Activated CD4-positive, alpha-beta memory T cell treated with anti-CD3 and anti-CD28 coated beads for 36 hours (primary cell): ENCODE measurements at places on chromosomes 13 and 19. TPM values are rescaled to one million over a fixed set of nuclear protein-coding genes. Genes with fewer than 3 reads are reported as not detected.

GRCh38 chr19:46718934-46719622, 2.2 kb upstream of the PRKD2 start:
- no peak overlapping the region for H3K4me3 ChIP-seq
- peaks cover 32% of the 10 kb centered on the region for H3K4me1 ChIP-seq
- DNase-seq = no peak
- H3K27ac ChIP-seq = peak overlapping the region; percentile 14
- H3K36me3 ChIP-seq = peaks cover 26% of the 10 kb centered on the region

The NCCRP1 gene
- total RNA-seq = not detected

The SPATA13 gene
- total RNA-seq = 50.8 TPM

The ZNF584 gene
- 8.3 TPM for total RNA-seq

- no peaks in the 10 kb centered on the region for H3K4me1 ChIP-seq
- peaks cover 3% of the 10 kb centered on the region for H3K27me3 ChIP-seq
- no peak overlapping the region for H3K4me3 ChIP-seq
- no peak overlapping the region for H3K27ac ChIP-seq
- H3K36me3 ChIP-seq = no peaks in the 10 kb centered on the region
Observed at GRCh38 chr13:42628666-42629065, 54.7 kb downstream of the TNFSF11 start.

The AMER2 gene
- total RNA-seq = not detected

DNA sequence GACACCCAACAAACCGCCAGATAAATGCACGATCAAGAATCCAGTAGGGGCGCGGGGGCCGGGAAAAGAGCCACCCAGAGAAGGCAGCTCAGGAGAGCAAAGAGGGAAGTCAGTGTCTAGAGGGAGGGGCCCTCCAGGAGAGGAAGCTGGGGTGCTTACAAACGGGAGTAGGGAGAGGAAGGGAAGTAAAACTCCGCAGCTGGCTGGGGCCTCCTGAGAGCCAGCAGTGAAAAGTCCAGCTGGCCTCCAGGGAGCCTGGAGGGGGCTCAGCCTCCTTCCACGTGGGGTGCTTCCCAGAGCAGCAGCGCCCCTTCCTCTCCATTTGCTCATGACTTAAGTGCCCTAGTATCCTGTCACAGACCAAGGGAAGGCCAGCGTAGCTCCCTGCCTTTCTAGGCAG, 51.8 kb downstream of the TMED1 start:
- peaks cover 51% of the 10 kb centered on the region for H3K36me3 ChIP-seq
- H3K4me3 ChIP-seq = no peak overlapping the region
- H3K27me3 ChIP-seq = no peaks in the 10 kb centered on the region

- H3K4me1 ChIP-seq = no peaks in the 10 kb centered on the region
- H3K27ac ChIP-seq = no peak overlapping the region
- DNase-seq = peak; percentile 8
- H3K27me3 ChIP-seq = no peaks in the 10 kb centered on the region
- no peaks in the 10 kb centered on the region for H3K36me3 ChIP-seq
- no peak overlapping the region for H3K4me3 ChIP-seq
Observed at GRCh38 chr13:66994097-66994496, 236.0 kb downstream of the PCDH9 start.

- H3K4me3 ChIP-seq = no peak overlapping the region
- DNase-seq = no peak
- peaks cover 20% of the 10 kb centered on the region for H3K27me3 ChIP-seq
- H3K27ac ChIP-seq = no peak overlapping the region
Observed at GRCh38 chr19:13025819-13026456, 30.7 kb downstream of the NFIX start.

The MYO1F gene
- total RNA-seq = 50.1 TPM

The LILRA6 gene
- 0.26 TPM for total RNA-seq

The DACH1 gene
- not detected for total RNA-seq

The CNFN gene
- not detected for total RNA-seq

GRCh38 chr13:45393941-45394570, 24.1 kb downstream of the SLC25A30 start:
- H3K4me3 ChIP-seq = no peak overlapping the region
- H3K27me3 ChIP-seq = no peaks in the 10 kb centered on the region
- no peak overlapping the region for H3K27ac ChIP-seq
- H3K36me3 ChIP-seq = peaks cover 24% of the 10 kb centered on the region
- H3K4me1 ChIP-seq = peaks cover 46% of the 10 kb centered on the region

- no peak for DNase-seq
- H3K36me3 ChIP-seq = peaks cover 48% of the 10 kb centered on the region
- H3K27me3 ChIP-seq = no peaks in the 10 kb centered on the region
- peaks cover 3% of the 10 kb centered on the region for H3K4me1 ChIP-seq
- H3K27ac ChIP-seq = no peak overlapping the region
- no peak overlapping the region for H3K4me3 ChIP-seq
Observed at GRCh38 chr19:47075941-47076340, 27.5 kb upstream of the TMEM160 start.

DNA sequence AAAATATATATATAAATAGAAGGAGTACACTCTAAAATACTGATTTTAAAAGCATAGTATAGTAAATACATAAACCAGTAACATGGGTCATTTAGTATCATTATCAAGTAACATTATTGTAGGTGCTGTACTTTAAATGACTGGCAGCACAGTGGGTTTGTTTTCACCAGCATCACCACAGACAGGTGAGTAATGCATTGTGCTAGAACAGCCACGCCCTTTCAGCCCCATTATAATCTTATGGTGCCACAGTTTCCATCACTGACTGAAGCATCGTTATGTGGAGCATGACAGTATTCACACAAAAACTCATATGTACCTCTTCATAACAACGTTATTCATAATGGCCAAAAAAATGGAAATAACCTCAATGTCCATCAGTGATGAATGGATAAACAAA, 88.3 kb downstream of the DHRS12 start:
- no peak overlapping the region for H3K27ac ChIP-seq
- H3K27me3 ChIP-seq = no peaks in the 10 kb centered on the region
- H3K4me3 ChIP-seq = no peak overlapping the region
- peaks cover 2% of the 10 kb centered on the region for H3K4me1 ChIP-seq

The RGCC gene
- total RNA-seq = 96.8 TPM

DNA sequence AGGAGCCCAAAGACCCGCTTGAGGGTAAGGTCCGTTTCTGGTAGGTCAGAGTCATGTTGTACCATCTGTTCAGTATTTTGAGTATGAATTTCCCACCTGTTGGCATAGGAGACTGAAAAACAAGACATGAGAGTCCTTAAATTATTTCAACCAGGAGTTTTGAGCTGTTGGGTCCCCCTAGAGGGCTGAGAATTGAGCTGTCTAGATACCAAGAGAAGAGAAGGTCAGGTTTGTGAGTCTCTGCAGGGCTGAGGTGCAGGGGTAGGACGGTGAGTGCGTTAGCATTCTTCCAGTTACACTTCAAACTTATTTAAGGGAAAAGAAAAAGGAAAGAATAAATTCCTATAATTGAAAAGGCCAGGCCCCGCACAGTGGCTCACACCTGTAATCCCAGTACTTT, 5.0 kb downstream of the CBLC start:
- peaks cover 4% of the 10 kb centered on the region for H3K4me1 ChIP-seq
- DNase-seq = no peak
- H3K36me3 ChIP-seq = no peaks in the 10 kb centered on the region
- peaks cover 3% of the 10 kb centered on the region for H3K27me3 ChIP-seq
- no peak overlapping the region for H3K4me3 ChIP-seq

GRCh38 chr19:35034005-35034502, 3.8 kb downstream of the SCN1B start:
- H3K27me3 ChIP-seq = peaks cover 13% of the 10 kb centered on the region
- H3K4me1 ChIP-seq = peaks cover 8% of the 10 kb centered on the region
- DNase-seq = no peak
- no peak overlapping the region for H3K4me3 ChIP-seq

The URI1 gene
- total RNA-seq = 68.5 TPM

GRCh38 chr19:23318143-23318542, 67.9 kb upstream of the ZNF724 start:
- H3K27me3 ChIP-seq = no peaks in the 10 kb centered on the region
- no peak overlapping the region for H3K27ac ChIP-seq
- peaks cover 4% of the 10 kb centered on the region for H3K4me1 ChIP-seq

The ZNF160 gene
- 28.9 TPM for total RNA-seq

DNA sequence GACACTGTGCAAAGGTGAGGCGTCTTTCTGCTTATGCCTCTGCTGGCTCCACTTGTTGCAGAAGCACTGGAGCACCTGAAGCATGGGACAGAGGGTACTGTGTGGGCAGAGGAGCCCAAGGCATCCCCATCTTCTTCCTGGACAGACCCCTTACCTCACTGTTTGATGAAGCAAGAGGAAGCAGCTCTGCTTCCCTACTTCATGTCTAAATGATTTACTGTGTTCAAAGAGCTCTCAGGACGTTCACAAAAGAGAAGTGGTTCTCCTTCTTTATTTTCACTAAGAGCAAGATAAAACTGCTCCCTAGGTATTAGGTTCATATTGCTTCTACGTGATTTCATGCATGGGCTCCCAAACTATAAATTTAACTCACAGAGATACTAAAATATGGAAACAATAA, 1635.4 kb upstream of the SLC10A2 start:
- no peak for DNase-seq
- H3K27ac ChIP-seq = no peak overlapping the region
- no peaks in the 10 kb centered on the region for H3K27me3 ChIP-seq
- H3K36me3 ChIP-seq = no peaks in the 10 kb centered on the region

DNA sequence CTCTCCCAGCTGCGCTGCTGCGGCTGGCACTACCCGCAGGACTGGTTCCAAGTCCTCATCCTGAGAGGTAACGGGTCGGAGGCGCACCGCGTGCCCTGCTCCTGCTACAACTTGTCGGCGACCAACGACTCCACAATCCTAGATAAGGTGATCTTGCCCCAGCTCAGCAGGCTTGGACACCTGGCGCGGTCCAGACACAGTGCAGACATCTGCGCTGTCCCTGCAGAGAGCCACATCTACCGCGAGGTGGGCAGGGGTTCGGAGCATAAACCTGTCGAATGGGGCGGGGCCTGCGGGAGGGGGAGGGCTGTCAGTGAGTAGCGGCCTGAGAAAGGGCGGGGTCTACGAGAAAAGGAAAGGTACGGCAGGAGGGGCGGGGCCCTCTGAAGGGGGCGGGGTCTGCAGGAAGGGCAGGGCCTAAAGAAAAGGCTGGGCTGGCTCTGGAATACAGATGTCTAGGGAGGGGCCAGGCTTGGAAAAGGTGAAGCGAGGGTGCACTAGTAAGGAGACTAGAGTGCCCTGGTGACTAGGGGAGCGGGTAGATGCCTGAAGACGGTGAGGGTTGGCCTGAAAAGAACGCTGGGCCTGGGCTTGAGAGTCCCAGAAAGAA, 3.6 kb downstream of the CD37 start:
- peaks cover 26% of the 10 kb centered on the region for H3K36me3 ChIP-seq
- H3K4me1 ChIP-seq = peaks cover 49% of the 10 kb centered on the region
- H3K4me3 ChIP-seq = no peak overlapping the region

The CYP4F3 gene
- not detected for total RNA-seq
